ENCODE measurements at places on chromosomes 2 and 18. TPM values are rescaled to one million over a fixed set of nuclear protein-coding genes. Genes with fewer than 3 reads are reported as not detected.

The SP140 gene
- not detected for total RNA-seq

The ADD2 gene
- total RNA-seq = 23.4 TPM

The UGT1A8 gene
- not detected for total RNA-seq

The SLC5A7 gene
- total RNA-seq = not detected

The CFAP53 gene
- 0.13 TPM for total RNA-seq

The PSTPIP2 gene
- 0.63 TPM for total RNA-seq
